Glutamatergic neuron (in vitro differentiated cells): ENCODE measurements at places on chromosomes 4 and X.

DNA sequence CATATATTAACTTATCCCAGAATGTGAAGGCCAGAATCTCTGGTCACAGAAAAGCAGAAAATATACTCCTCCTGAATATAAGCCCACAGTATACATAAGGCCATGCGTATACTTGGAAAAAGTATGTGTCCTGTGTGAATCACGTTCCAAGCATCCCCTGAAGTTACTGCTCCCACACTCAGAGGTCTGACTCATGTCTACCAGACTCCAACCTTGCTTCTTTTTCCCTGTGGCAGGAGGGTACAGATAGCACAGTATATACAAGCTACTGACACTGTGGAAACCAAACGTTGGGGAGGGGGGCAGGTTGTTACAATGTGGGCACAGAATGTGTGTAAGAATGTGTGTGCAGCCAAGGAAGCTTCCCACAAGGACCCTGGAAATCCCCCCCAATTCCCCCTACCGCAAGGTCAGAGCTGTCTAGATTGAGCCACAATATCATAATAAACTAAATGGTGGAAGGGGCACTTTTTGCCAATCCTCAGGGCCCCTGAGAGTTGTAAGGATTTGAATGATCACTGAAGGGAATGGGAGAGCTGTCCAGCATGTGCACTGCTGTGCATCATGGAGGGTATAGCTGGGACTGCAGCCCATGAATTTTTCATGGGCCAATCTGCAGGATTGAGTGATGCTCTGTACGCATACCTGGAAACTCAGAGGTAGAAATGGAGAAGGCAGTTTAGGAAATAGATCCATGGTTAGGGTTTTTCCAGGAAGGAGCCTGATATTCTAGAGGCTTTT, 7.4 kb upstream of the RELL1 start:
- no peak for DNase-seq

- DNase-seq: no peak
These were observed 98.6 kb upstream of the NKX1-1 start for GRCh38 chr4:1504595-1505500.

GRCh38 chrX:105882581-105883275, 60.4 kb downstream of the NRK start:
- no peak for DNase-seq

GRCh38 chr4:53240573-53240972, 125.3 kb downstream of the SCFD2 start:
- DNase-seq: no peak

- DNase-seq: peak; percentile 90
These were observed at the start of gene PGK1 for GRCh38 chrX:78103623-78104446. PGK1 (plus strand) TSS chrX:78104248; CDS start chrX:78104341, 93 bp downstream.

GRCh38 chrX:50825825-50826224, 11.8 kb upstream of the SHROOM4 start:
- no peak for DNase-seq

GRCh38 chrX:98897191-98897590, 1512.9 kb downstream of the PCDH19 start:
- DNase-seq: no peak
